ENCODE measurements at places on chromosomes 12 and 14.
A peak's percentile ranks its signal among the peaks of the same experiment; 100 is the strongest.

DNA sequence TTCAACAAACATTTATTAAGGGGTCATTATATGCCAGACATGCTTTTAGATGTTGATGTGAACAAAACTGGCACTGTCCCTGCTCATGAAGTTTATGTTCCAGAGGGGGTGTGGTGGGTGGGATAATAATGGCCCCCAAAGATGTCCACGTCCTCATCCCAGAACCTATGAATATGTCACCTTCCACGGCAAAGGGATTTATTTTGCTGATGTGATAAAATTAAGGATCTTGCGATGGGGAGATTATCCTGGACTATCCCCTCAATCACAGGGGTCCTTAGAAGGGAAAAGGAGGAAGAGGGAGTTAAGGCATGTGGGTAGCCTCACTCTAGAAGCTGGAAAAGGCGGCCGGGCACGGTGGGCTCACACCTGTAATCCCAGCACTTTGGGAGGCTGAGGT is 1.7 kb upstream of the SLC48A1 start:
- no peak for ATAC-seq
- H3K27me3 ChIP-seq: no peaks in the 10 kb centered on the region
- H3K36me3 ChIP-seq: no peaks in the 10 kb centered on the region

DNA sequence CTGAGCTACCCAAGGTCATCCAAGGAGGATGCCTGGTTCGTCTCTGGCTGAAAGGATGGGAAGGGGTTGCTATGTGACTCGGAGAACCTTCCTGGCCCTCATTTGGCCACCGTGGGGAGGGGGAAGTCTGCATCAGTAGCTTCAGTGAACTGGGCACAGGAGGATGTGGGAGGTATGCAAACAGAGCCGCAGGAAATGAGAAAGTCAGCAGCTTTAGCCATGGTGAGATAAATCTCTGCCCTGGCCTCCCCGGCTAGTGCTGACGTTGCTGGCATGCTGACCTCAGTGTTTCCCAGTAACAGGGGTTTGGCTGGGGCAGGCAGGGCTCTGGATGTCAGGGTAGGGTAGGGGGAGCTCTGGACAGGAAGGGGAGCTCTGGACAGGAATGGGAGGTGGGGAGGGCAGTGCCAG is 2.3 kb upstream of the CEBPE start:
- H3K27me3 ChIP-seq: no peaks in the 10 kb centered on the region
- peak overlapping the region; percentile 88 for H3K27ac ChIP-seq
- no peaks in the 10 kb centered on the region for H3K36me3 ChIP-seq
- peak overlapping the region; percentile 52 for H3K4me3 ChIP-seq
- ATAC-seq: peak; percentile 54
- H3K4me1 ChIP-seq: peaks cover 10% of the 10 kb centered on the region

DNA sequence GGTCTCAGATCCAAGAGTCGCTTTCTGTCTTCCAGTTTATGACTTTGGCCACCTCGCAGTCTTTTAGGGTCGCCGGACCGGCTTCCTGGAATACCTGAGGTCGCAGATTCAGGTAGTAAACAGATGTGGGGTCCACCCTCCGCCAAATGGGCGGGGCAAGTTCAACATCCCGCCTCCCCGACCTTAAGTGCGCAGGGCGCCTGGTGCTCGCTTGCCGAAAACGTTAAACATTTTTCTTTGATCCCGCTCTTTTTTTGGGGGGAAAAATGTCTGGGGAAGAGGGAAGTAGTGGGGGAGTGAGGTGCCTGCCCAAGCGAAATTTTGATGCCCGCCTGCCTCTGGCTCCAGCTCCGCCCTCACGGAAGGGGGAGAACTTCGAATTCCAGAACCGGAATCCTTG is 73.9 kb upstream of the TBX5 start:
- H3K4me1 ChIP-seq: peaks cover 4% of the 10 kb centered on the region
- peak overlapping the region; percentile 41 for H3K4me3 ChIP-seq
- no peaks in the 10 kb centered on the region for H3K36me3 ChIP-seq
- ATAC-seq: no peak
- H3K27ac ChIP-seq: no peak overlapping the region
- peaks cover 49% of the 10 kb centered on the region for H3K27me3 ChIP-seq

- H3K4me1 ChIP-seq: no peaks in the 10 kb centered on the region
- H3K36me3 ChIP-seq: no peaks in the 10 kb centered on the region
- peaks cover 5% of the 10 kb centered on the region for H3K27me3 ChIP-seq
- ATAC-seq: no peak
Observed at GRCh38 chr12:63752841-63753240, 26.9 kb upstream of the RXYLT1 start.

DNA sequence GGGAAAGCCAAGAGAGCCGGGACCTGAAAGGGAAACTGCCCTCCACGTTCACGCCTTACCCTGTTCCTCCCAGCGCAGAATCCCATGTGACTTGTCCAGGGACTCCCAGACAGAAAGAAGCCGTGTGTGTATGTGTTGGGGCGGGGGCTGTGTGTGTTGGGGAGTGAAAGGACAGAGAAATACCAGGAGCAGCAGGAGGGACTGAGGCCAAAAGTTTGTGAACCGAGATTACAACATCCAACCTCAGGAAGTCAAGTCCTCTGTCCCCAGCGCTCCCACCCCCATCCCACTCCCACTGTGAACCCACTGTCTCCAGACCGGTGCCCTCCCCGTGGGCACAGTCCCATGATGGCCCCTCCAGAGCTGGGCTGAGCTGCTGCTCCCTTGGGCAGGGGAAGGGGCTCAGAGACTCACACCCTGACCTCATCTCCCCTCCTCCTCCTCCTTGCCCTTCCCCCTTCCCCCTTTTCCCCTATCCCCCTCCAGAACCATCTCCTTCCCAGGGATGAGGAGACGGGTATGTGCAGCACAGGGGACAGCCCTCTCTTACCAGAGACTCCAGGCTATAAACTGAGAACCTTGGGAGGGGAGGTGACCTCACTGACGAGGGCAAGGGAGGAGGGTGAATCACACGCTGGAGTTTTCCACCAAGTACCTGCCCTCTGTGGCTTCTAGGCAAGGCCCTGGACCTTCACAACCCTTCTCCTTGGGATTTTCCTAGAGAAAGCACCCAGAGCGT is at the start of gene SLC6A12:
Gene SLC6A12, minus strand, starts transcription at position 155 of the 739 bp plus-strand sequence. CDS start 4,171 bp downstream, outside the sequence.
- H3K4me3 ChIP-seq: no peak within 1 kb of the TSS
- H3K36me3 ChIP-seq: no peaks in the 10 kb centered on the region
- ATAC-seq: no peak
- H3K27ac ChIP-seq: no peak within 1 kb of the TSS

GRCh38 chr12:47725893-47726292 is 603 bp upstream of the ENDOU start:
- no peaks in the 10 kb centered on the region for H3K27me3 ChIP-seq
- no peak overlapping the region for H3K4me3 ChIP-seq

All from activated T-helper 17 cell treated with anti-CD3 and anti-CD28 coated beads, Interleukin-2, amount 50 U/mL, for 72 hours (primary cell).